CD4-positive, alpha-beta T cell treated with Interleukin-21 for 1 hour (primary cell): ENCODE measurements at places on chromosomes 12 and 14.

GRCh38 chr12:54304187-54304810 lies 3.5 kb upstream of the NFE2 start:
- DNase-seq: peak; percentile 45

- no peak for DNase-seq
Measured at GRCh38 chr14:82710267-82710841, 1176.7 kb upstream of the SEL1L start.

DNA sequence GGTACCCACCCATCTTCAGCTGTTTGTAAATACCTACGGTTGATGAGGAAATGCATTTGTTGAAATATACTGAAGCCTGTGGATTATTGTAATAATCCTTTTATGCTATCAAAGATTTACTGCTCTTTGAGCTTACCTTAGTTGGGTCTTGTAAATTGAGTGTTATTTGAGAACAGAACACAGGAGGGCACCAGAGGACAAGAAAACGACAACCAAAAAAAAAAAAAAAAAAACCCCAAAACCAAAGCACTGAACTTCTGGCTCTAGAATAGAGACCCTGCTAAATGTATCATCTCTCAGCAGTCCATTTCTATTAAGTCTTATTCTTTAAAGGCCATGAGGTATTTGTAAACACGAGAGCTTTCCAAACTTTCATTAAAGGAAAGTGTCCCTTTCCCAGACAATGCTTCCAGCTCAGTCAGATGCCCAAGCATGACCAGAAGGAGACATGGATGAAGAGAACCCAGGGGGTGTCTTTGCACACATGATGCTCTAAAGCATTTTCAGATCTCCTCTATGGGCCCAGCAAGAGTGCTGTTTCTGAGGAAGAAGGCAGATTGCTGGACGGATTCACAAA lies 763.9 kb downstream of the NRXN3 start:
- DNase-seq: no peak

DNA sequence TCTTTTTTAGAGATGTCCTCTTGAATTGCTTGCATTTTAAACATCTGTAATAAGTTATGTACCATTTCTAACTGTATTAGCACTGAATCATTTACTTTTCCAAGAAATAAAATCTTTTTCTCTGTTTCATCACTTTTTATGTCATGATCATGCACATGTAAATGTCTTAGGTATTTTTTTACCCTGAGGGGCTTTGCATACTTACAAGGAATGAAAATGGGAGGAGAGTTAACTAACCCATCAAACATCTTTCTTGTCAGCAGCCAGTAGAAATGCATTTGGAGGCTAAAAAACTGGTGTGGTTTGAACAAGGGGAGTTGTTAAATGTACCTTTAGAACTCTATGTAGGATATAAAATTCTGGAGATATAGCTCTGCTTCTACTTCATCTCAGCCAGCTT lies 1080.3 kb downstream of the GALC start:
- DNase-seq: no peak

GRCh38 chr12:70271025-70271424 lies 27.8 kb downstream of the CNOT2 start:
- DNase-seq: no peak

DNA sequence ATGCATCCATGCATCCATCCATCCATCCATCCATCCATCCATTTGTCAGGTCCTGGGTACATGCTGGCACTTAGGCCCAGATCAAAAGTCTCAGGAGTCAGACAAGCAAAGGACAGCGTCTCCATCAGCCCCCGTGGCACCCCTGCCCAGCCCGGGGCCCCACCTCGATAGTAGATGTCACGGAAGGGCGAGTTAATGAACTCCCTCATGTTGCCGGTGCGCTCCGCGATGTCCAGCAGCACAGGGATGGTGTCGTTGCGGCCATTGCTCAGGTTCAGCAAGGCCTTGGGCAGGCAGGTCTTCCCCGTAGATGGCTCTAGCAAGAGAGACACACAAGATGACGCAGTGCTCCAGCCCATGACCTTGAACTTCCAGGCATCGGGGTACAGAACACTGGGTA lies 30.4 kb downstream of the TRPV4 start:
- no peak for DNase-seq

- DNase-seq: peak; percentile 31
Measured at GRCh38 chr12:57175428-57176138, 28.2 kb upstream of the LRP1-AS start.

DNA sequence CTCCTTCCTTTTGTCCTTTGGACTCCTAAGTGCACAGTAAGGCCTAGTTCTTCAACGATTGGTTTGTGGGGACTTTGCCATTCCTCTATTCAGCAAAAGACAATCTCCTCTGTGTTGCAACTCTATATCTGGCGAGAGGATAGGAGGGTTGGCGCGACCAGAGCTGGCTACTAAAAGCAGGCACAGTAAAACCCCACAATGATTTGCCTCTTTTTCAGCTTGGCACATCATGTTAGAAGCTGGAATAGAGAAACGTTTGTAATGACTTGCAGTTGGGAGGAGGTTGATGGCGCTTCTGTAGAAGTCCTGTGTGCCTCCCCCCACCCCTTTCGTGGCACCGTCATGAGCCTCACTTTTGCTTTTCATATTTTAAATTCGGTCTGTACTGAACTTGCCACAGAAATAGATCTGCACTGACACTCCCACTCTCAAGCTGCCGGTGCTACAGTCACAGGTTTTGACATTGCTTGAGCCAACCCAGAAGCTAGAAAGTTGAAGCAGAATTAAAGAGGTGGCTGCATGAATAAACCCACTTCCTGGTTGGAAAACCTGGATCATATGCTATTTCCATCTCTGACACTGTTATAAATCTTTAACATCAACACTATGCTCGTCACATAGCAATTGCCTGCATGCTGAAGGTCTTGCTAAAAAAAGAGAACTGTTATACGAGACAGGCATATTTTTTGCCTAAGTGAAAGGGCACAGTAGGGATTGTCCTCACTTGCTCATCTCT lies 315.3 kb upstream of the PRICKLE1 start:
- no peak for DNase-seq

GRCh38 chr12:95509300-95509699 lies 35.3 kb downstream of the METAP2 start:
- no peak for DNase-seq

DNA sequence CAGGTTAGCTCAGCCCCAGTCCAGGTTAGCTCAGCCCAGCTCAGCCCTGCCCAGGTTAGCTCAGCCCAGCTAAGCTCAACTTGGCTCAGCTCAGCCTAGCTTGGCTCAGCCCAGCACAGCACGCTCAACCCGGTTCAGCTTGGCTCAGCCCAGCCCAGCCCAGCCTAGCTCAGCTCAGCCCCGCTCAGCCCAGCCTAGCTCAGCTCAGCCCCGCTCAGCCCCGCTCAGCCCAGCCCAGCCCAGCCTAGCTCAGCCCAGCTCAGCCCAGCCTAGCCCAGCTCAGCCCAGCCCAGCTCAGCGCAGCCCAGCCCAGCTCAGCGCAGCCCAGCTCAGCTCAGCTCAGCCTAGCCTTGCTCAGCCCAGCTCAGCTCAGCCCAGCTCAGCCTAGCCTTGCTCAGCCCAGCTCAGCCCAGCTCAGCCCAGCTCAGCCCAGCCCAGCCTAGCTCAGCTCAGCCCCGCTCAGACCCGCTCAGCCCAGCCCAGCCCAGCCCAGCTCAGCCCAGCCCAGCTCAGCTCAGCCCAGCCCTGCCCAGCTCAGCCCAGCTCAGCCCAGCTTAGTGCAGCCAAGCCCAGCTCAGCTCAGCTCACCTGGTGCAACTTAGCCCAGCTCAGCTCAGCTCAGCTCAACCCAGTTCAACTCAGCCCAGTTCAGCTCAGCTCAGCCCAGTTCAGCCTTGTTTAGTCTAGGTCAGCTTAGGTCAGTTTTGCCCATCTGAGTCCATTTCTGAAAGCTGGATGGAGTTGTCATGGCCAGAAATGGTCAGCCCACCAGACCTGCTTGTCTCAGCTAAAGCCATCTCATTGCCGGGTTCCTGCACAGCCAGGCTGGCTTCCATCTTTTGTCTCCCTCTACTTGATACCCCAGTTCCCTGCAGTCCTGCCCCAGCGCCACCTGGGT lies 333.6 kb downstream of the TMEM121 start:
- peak; percentile 60 for DNase-seq

DNA sequence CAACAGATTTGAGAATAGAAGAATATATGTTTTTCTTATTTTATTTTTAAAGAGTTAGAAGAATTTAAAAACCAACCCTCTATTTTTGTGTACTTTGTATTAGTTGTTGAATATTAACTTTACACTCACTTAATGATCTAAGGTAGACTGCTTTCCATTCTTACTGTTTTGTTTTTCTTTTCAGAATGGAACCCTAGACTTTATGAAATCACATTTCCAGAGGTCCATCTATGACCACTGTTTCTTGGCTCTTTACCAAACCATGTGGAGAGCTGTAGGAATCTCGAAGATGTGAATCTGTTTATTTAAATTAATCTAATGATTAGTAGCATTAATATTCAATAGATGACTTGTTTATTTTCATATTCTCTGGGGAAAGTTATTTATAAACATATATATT lies 7.2 kb upstream of the PIK3C2G start:
- no peak for DNase-seq
